Activated naive CD4-positive, alpha-beta T cell treated with Interleukin-2 at 50 U/mL for 16 hours (primary cell): ENCODE measurements at places on chromosomes 7 and 10.

GRCh38 chr10:66604195-66604594 lies 321.6 kb upstream of the LRRTM3 start:
- DNase-seq, result no peak

DNA sequence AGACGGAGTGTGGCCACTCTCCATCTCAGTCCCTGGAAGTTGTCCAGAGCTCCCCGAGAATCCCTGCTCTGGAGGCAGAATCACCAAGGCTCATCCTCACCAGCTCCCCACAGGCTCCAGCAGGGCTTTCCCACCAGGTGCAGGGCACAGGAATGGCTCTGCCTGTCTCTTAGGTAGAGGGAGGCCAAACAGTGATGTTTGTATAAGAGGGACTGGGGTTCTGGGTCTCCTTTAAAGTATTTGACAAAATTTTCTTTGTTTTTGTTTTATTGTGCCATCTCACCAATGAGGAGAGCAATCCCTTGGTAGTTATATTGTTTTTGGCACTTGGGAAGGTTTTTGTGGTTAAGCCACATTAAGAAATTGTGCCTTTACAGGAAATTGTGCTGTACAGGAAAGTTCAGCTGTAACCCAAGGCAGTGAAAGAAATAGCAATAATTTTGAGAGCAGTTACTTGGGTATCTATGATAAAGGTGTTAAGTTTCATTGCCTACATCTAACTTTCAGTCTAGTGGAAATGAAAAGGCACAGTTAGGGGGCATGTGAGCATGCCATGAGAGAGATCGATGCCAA lies 219.3 kb upstream of the PRSS58 start:
- no peak for DNase-seq

DNA sequence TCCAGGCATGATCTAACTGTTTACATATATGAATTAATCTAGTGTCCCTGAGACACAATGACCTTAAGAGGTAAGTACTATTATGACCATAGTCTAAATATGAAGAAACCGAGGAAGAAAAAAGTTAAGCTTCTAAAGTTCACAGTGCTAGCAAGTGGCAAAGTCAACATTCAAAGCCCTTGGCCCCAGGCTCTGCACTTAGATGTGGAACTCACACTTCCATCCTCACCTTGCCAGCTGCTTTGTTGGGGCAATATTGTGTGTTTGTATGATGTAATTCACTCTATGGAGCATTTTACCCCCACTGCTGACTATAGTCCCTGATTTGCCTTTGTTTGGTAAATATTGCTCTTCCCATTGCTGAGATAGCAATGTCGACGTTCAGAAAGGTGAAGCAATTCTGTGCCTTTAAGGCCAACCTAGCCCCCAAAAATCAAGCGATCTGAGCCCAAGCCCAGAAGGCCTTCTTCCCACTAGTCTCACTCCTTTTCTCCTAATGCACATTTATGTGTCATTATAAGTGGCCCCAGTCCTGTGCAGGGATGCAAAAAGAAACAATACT lies 487.6 kb upstream of the ZMIZ1 start:
- DNase-seq, result no peak

GRCh38 chr7:86908948-86909347 lies 150.5 kb downstream of the ELAPOR2 start:
- no peak for DNase-seq

DNA sequence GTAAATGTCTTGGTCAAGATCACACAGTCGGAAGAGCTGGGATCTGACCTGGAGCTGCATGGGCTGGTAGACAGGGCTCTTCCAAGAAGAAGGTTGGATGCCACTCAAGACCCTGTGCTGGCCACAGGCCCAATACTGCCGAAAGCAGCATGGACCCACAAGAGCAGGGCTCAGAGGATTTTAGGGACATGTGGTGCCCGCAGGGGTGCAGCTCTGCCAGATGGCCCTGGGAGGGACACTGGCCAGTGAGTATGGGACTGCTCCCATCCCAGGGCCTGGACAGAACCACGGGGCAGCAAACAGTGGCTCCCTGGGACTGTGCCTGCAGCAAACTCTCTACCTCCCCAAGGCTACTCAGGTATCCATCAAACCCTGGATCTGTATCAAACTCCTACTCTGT lies 12.4 kb downstream of the MAT1A start:
- no peak for DNase-seq

DNA sequence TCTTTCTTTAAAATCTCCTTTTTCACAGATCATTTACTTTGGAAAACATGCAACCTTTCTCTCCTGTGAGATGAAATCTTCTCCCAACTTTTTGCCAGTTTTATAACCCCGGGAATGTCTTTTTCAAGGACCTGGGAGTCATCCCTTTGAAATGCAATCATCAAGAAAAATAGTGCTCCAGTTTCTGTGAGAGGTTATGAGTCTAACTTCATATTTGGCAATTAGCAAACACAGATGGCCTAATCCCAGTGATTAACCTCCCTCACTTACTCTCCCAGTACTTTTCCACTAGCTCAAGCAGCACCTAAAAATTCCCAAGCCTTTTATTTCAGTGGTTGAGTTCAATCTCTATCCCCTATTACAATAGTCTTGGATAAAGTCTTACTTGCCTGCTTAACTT lies 185.8 kb upstream of the TMEM106B start:
- DNase-seq, result no peak

- DNase-seq, result no peak
Observed at GRCh38 chr7:69992938-69993337, 394.7 kb downstream of the AUTS2 start.

DNA sequence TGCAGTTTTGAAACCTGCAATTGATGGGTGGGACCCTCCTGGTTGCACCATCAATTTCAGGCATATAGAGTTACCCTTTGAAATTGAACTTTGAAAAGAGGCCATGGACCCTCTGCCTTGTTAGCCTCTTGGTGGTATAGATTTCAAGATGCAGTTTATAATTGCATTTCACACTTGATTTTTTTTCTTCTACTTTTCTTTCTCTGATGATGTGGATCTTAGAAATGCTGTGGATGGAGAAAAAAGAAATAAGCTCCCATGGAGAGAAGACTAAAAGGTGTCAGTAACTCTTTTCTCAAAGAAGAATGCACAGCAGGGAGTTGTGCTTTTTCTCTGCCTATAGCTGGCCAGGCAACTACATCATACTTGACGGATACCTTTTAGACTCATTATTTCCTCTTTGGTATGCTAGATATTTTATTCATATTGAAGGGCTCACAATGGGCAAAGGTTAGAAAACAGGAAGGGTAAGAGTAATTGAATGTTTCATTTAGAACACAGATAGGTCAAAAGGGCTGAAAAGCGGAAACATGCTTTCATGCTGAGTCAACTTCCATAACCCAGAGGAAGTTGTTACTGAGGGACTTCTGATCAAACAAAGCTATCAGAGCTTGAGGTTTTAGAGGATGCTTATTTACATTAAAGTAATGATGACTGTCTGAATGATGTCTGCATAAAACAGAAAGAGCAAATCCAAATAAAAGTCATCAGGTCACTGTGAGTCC lies 773.2 kb upstream of the LRRN3 start:
- DNase-seq, result no peak

DNA sequence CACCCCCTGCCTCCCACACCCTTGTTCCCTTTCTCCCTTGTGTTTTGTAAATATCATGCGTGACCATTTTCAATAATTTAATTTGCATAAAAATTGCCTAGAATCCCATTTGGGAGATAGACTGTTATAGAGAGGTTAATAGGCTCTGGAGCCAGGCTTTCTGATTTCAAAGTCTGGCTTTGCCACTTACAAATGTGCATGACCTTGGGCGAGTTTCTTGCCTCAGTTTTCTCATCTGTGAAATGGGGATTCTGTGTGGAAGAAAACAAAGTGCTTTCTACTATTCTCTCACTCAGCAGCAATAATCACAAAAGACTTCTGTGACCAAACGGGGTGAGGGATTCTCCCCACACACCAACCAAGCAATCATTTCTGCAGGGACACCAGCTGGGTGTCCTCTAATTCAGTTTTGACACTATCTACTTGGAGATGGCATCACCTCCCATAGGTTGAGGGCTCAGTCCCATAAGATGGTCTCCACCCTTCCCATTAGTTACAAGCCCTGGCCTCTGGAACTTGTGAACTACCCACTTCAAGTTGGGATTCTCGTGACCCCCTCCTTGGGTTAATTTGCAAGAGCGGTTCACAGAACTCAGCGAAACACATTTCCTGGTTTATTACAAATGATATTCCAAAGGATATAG lies 3.5 kb upstream of the ZNF22 start:
- DNase-seq, result no peak

GRCh38 chr10:44334621-44335184 lies 50.2 kb downstream of the CXCL12 start:
- DNase-seq, result no peak

DNA sequence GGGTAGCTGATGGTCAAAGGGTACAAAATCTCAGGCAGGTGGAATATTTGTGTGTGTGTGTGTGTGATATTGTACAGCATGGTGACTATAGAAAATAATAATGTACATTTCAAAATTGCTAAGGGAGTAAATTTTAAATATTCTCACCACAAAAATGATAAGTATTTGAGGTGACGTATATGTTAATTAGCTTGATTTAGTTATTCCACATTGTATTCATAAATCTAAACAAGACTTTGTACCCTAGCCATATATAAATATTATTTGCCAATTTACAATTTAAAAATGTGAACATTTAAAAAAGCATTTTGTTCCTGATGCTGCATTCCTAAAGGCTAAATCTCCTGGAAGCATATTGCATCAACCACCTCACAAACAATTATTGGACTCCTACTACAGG lies 47.0 kb downstream of the PFKFB3 start:
- no peak for DNase-seq

GRCh38 chr10:71737001-71737833 lies 17.6 kb upstream of the C10orf105 start:
- DNase-seq, result peak; percentile 43
